ENCODE measurements at places on chromosomes 1 and 21. TPM values are rescaled to one million over a fixed set of nuclear protein-coding genes. Genes with fewer than 3 reads are reported as not detected.

DNA sequence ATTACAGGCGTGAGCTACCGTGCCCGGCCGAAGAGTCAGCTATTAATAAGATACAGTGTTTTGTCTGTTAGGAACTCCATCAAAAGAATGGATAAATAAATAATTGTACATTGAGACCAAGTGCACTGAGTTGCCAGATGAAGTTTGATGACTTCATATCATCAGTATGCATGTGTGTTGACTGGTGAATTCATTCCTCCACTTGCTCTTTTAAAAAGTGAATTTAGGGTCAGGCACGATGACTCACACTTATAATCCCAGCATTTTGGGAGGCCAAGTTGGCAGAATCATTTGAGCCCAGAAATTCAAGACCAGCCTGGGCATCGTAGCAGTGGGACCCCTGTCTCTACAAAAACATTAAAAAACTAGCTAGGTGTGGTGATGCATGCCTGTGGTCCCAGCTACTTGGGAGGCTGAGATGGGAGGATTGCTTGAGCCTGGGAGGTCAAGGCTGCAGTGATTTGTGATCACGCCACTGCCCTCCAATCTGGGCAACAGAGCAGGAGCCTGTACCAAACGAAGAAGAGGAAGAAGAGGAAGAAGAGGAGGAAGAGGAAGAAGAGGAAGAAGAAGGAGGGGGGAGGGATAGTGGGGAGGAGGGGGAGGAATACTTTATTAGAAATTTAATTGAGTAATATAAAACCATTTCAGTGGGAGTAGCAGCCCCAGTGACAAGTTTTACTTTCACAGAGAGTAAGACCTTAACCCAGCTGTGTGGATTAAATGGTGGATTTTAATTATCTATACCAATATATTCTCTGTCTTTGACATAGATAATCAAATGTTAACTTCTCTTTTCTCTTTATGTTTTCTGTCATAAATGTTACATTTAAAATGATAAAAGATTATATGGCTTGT lies 74.9 kb downstream of the CCDC18 start:
- H3K27me3 ChIP-seq, result no peaks in the 10 kb centered on the region
- DNase-seq, result no peak
- no peak overlapping the region for H3K27ac ChIP-seq
- H3K4me3 ChIP-seq, result no peak overlapping the region

GRCh38 chr1:25217598-25218232 lies 14.6 kb downstream of the SYF2 start:
- H3K4me3 ChIP-seq, result no peak overlapping the region
- H3K36me3 ChIP-seq, result peaks cover 10% of the 10 kb centered on the region
- no peaks in the 10 kb centered on the region for H3K4me1 ChIP-seq
- no peaks in the 10 kb centered on the region for H3K27me3 ChIP-seq
- no peak for DNase-seq

- peaks cover 5% of the 10 kb centered on the region for H3K27me3 ChIP-seq
- H3K36me3 ChIP-seq, result no peaks in the 10 kb centered on the region
- no peak for DNase-seq
- H3K27ac ChIP-seq, result no peak overlapping the region
Measured at GRCh38 chr1:68185743-68186142, 46.6 kb downstream of the WLS start.

DNA sequence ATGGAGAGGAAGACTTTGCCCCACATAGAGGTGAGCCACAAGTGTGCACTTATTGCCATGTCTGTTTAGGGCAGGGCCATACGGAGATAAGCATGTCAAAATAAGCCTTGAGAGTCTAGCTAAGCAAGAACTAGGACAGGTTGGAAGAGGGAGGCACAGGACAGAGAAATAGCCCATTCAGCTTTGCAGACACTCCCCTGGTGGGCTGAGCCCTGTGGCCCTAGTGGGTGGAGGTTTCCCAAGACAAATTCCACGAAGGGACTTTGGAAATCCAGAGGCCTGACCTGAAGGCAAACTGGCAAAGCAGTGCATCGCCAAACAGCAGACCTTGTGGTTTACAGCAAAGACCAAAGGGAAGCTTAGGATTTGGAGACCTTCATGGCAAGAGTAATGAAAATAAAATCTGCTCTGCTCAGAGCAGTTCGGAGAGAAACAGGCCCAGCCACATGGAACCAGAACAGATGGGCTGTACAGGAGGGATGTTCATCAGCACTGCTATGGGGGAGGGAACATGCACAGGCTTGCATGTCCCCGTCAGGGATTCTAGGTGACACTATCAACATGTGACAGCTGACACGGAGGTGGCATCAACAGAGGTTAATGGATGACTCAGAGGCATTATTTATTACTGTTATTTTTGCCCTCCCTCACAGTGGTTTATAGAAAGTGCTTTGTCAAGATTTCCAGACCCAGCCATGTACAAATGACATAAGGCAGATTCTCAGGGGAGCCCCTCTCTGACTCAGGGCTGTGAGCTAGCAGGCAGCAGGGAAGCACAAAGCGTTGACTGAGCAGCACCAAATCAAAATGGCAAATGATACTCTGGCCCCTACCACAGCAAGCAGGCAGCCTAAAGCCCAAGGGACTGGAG lies 90.1 kb upstream of the IRF2BP2 start:
- H3K27ac ChIP-seq, result no peak overlapping the region
- peaks cover 2% of the 10 kb centered on the region for H3K27me3 ChIP-seq
- peaks cover 10% of the 10 kb centered on the region for H3K4me1 ChIP-seq
- no peaks in the 10 kb centered on the region for H3K36me3 ChIP-seq

GRCh38 chr1:88741413-88741812 lies 57.3 kb downstream of the PKN2 start:
- no peak for DNase-seq
- H3K36me3 ChIP-seq, result peaks cover 28% of the 10 kb centered on the region
- H3K4me1 ChIP-seq, result peaks cover 7% of the 10 kb centered on the region
- no peak overlapping the region for H3K27ac ChIP-seq
- no peaks in the 10 kb centered on the region for H3K27me3 ChIP-seq

- no peaks in the 10 kb centered on the region for H3K27me3 ChIP-seq
- peaks cover 67% of the 10 kb centered on the region for H3K36me3 ChIP-seq
- H3K27ac ChIP-seq, result peak overlapping the region; percentile 26
- H3K4me1 ChIP-seq, result peaks cover 63% of the 10 kb centered on the region
- no peak for DNase-seq
- no peak overlapping the region for H3K4me3 ChIP-seq
Measured at GRCh38 chr1:203799971-203800370, 4.5 kb downstream of the ZBED6 start.

DNA sequence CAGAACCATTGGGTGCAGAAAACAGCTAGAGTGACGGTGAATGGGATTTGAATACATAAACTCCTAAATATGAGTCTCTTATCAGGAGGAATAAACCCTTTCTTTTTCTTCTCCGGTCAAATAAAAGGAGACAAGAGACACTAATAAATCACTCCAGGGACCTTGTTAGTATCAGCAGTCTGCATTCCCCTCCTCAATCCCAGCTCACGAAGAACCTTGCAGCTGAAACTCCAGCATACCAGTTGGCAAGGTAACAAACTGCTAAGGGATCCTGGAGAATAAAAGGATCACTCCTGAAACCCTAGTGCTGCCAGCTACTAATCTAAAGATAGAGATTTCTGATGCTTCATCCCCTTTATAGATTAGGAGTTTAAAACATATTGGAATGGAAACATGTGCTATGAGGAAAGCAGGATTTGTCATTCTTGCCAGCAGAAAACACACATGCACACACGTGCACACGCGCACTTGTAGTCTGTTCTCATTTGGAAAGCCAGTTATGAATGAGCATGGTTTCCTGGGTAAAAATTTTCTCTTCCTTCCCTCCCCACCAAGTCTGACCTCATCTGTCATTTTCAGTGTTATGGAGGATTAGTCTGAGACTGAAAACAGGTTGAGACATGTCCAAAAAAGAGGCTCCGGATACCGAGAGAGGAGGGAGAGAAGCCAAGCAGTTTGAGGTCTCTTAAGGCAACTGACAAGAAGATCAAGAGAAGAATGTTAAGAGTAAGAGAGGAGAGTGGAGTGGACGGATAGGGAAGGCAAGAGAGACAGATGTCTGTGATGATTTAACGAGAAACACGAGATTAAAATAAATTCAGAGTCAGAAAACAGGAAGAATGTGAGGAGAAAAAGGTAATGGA lies 10.9 kb downstream of the IER5 start:
- peak overlapping the region; percentile 56 for H3K4me3 ChIP-seq
- H3K27me3 ChIP-seq, result no peaks in the 10 kb centered on the region
- peaks cover 78% of the 10 kb centered on the region for H3K4me1 ChIP-seq
- H3K27ac ChIP-seq, result peak overlapping the region; percentile 96

GRCh38 chr1:185916861-185917260 lies 182.7 kb downstream of the HMCN1 start:
- no peaks in the 10 kb centered on the region for H3K36me3 ChIP-seq
- DNase-seq, result no peak

Gene MPL
- not detected for total RNA-seq

Gene LENEP
- not detected for total RNA-seq

Gene PFKL
- 200 TPM for total RNA-seq

Gene PLPP3
- not detected for total RNA-seq

Gene SPRR3
- total RNA-seq, result not detected

Gene CLCA4
- not detected for total RNA-seq

Gene FAM110D
- total RNA-seq, result not detected

Gene KCNT2
- not detected for total RNA-seq
